DMS79 (cell line): ENCODE measurements at places on chromosomes 2 and 18.
A peak's percentile ranks its signal among the peaks of the same experiment; 100 is the strongest.

- DNase-seq = peak; percentile 91
Measured at GRCh38 chr18:57630002-57630753, 8.5 kb upstream of the NARS1 start.

DNA sequence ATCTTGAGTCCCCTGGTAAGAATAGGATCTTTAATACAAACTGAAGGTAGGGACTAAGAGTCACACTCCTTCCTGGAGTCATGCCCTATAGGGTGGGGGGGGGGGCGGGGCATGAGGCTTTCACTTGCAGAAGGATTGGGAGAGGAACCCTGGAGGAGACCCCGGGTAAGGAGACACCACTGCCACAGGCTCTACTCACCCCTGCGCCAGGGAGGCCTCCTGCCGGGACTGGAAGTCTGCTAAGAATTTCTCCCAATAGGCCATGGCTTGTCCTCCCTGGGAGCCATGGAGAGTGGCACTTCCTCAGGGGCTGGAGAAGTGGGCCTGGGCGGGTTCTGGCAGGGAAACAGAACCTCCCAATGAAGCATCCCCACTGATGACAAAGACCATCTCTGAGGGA, 645.3 kb upstream of the RAB6C start:
- DNase-seq = no peak

DNA sequence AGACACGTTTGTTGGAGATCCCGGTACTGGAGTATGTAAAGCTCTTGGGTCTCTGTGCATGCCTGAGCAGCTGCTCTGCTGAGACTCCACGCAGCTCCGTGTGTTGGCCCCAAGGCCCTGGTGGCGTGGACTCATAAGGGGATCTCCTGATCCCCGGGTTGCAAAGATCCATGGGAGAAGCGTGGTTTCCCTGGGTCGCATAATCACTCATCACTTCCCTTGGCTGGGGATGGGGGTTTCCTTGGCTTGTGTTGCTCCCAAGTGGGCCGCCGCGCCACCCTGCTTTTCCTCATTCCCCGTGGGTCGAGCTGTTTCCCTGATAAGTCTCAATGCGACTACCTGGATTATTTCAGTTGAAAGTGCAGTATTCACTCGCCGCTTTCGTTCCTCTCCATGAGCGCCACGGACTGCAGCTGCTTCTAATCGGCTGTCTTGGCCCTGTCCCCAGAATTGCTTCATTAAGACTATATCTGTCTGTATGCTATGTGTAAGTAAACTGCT, 76.0 kb downstream of the EPC2 start:
- DNase-seq = no peak

DNA sequence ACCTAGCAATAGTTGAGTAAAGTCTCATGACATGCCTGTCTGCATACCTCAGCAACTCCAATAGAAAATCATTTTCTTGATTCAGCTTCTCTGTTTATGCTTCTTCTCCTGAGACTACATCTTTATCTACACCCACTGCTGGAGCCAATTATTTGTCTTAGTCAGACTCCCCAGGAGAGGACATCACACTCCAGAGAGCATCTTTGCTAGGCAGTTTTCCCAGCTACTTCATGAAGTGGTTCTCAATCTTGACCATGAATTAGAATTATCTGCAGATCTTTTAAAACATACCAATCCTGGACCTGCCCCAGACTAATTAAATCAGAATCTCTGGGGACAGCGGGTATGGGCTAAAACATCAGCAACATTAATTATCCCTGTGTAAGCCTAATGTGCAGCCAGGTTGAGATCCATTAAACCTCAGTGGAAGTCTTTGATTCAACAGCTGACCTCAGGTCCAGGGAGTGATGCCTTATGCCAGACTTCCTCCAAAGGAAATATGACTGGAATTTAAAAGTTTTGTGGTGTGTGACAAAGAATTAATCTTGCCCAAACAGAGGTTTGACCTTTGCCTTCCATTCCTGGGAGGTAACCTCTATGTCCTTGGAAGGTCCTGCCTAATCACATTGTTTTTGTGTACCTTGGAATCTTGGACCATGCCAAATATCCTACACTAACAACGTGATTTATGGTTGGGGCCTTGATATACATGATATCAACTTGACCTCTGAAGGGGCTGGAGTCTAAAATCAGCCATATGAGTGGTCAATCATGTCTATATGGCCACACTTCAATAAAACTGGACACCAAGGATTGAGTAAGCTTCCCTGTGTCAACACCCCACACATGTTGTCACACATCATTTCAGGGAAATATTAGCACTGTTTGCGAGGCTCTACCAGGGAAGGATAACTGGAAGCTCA, 99.3 kb upstream of the DNAJC10 start:
- DNase-seq = no peak

GRCh38 chr2:190199530-190199929, 120.1 kb downstream of the HIBCH start:
- no peak for DNase-seq

DNA sequence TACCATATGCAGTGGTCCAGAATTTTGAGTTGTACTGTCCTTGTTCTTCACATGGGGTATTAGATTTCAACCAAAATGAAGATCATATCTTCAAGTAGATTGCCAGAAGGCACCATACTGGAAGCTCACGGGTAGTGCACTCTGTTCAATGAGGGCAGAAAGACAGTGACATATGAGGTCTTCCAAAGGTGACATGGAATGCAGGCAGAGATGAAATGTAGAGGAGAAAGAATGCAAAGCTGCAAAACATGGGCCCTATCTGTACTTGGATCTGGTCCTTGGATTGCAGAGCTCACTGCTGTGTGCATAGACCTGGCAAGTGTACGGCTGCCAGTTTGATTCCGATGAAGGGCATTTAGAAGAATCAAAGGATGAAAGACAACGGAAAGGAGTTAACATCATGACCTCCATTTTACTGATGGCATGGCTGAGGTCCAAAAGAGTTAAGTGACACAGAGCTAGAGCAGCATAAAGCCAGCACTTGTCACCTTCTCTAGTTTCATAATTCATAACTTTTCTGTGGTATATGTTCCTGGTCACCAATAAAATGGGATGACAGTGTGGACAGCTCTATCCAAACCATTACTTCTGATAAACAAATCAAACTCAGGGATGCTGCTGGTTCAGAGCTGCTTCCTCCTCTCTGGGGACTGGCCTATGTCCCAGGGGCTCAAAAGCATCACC, 64.7 kb downstream of the BCL2 start:
- no peak for DNase-seq

- DNase-seq = no peak
Measured at GRCh38 chr2:58680755-58681310, 439.7 kb upstream of the FANCL start.

DNA sequence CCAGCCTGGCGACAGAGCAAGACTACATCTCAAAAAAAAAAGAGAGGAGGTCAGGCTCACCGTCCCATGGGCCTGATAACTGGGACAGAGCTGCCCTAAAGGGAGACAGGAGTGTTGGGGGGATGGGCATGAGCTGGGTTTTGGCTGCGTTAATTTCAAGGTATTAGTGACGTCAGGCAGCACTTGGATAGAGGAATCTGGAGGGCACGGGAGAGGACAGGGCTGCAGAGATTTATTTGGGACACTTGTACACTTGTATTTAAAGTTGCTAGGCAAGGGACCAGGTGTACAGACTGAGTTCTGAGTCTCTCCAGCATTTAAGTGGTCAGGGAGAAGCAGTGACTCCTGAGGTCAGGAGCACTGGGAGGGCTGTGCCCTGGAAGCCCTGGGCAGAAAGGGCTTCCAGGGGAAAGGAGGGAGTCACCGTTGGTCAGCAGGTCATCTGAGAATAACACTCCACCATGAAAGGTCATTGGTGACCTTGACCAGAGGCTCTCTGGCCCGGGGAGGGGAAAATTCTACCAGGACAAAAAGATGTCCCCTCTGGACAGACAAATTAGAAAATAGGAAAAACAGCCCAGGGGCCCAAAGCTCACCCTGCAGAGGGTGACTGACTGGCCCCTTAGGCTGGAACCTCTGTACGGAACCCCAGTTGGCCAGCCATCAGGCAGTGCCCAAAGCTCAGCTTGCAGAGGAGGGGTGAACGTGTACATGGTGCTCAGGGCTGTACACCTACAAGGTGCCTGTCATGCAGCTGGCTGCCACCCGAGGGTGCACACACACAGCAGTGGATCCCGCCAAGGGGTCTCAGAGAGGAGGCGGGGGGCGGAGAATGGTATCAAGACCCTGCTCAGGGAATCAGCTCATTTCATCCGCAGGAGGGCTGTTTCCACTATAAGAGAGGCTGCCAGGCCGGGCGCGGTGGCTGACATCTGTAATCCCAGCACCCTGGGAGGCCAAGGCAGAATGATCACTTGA, 23.0 kb upstream of the CNNM3 start:
- DNase-seq = no peak

DNA sequence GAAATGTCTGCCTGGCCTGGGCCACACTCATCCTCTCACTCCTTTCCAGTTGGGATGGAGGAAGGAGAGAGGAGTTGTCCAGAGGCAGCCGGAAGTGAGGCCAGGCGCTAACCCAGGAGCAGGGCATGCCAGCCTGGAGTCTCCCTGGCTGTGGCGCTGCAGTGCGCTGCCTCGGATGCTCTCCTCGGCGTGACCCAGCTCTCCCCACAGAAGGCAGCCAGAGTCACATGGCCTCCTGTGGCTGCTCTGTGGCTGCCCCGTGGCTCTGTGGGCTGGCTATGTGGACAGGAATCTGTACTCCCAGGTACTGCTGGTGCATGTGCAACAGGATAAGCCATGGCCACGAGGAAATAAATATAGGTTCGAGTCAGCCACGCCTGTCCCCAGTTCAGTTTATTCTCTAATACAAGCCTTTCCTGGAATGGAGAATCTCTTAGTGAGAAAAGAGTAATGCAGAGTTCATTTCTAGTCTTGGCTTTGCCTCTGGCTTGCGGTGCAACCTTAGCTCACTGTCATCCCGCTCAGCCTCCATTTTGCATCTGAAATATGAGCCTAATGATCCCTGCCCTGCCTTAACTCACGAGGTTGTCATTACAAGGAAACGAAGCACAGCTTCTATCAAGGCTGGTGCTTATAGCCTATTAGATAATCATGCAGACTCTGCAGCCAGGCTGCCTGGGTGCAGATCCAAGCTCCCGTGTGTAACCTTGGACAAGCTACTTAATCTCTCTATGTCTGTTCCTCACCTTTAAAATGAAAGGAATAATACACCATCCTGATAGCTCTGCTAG, 106.3 kb downstream of the ANTXR1 start:
- no peak for DNase-seq

- no peak for DNase-seq
Measured at GRCh38 chr2:133508546-133509165, 59.6 kb downstream of the NCKAP5 start.

DNA sequence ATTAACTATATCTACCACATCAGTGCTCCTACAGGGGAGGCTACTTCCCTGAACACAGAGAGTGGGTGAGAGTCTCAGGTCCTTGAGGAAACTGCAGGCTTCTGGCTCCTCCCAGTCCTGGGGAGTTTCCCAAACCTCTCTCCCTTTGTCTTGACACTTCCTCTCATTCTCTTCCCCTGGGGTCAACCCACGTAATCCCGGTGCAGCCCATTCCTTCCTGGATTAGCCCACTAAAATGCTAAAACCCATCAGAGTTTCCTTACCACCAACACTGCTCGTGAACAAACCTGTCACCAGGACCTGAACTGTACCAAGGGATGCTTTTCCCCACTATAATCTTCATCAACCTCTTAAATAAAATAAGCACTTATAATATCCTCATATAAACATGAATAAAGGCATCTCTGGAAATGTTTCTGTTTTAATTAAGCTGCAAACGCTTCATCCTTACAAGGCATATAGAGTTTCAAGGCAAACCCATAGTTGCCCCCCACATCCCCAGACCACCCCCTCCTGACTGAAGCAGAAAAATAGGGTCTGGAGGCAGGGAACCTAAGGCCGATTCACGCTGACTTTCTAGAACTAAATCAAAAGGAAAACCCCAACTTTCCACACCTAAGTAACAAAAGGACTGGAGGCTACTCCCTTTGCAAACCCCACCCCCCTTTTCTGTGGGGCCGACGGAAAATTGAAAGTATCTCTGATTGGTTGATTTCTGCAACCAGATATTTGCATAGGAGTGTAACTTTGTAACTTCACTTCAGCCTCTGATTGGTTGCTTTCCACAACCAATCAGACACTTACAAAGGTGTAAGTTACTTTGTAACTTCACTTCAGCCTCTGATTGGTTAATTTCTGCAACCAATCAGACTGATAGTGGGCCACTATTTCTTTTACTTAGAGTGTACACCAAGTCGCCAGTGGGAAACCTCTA, 19.0 kb downstream of the TMSB10 start:
- no peak for DNase-seq
